ENCODE measurements at places on chromosomes 5 and 9.

DNA sequence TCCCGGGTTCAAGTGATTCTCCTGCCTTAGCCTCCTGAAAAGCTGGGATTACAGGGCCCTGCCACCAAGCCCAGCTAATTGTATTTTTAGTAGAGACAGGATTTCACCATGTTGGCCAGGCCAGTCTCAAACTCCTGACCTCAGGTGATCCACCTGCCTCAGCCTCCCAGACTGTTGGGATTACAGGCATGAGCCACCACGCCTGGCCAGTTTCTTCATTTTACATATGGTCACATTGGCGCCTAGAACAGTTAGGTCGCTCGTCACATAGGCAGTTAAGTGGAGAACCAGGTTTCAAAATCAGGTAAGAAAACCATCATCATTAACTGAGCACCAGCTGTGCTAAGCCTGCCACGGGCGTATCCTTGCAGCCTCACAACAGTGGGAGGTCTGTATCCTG lies 36.1 kb downstream of the OLFML2A start:
- DNase-seq, result no peak

GRCh38 chr5:173714551-173715428 lies 98.3 kb upstream of the BOD1 start:
- DNase-seq, result no peak

DNA sequence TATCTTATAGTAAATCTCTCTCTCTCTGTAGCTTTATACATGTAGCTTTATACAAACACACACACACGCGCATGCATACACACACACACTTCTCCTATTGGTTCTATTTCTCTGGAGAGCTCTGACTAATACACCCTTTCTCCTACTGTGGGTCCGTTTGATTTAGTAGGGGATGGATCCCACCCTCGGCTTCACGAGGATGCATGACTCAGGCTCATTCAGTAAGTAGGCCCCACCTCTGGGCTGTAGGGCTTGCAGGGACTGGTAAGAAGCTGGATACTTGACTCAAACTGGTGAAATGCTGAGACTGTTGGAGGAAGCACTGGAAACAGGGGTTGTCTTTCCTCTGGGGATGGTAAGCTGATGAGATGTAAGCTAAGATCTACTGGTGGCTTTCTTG lies 98.7 kb downstream of the SLC24A2 start:
- DNase-seq, result no peak

DNA sequence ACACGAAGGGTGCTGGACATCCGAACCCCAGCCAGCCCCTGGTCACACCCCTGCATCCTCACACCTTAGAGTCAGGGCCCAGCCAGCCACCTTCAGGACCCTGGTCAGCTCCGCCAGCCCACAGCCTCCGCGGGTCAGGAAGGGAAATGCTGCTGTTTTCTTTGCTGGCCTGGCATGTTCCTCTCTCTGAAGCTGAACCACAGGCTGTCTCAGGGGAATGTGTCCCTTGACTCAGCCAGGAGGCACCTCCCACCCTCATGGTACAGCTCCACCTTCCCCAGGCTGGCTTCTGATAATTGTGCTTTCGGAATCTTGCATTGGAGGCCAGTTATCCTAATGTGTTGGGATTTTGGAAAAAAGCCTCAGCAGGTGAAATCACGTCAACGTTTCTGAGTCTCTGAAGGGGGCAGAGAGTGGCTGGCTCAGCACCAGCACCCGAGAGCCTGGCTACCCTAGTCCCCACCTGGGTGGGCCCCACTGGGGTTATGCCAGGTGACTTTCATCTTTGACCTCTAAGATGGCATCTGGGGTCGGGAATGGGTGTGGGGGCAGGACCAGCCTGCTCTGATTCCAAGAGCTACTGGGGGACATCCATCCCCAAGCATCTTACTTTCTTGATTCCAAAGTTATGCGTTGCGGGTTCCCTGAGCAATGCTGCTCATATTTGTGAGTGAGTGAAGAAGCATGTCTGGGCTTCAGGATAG lies 9.8 kb upstream of the OLFM1 start:
- no peak for DNase-seq

DNA sequence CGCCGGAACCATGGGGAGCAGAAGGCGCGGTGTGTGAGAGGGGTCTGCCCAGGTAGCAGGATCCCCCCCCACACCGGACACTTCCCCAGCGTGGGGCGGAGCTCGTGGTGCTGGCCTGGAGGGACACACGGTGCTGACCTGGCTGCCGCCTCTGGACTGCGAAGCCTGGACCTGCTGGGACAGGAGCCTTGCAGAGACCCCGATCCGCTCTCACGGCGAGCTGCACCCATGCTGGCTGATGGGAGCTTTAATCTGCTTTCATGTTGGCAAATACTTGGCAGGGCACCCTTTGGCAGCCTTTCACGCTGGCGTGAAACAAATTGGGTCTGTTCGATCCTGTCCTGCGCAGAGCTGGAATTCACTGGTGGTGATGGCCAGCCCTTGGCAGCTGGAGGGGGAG lies 7.4 kb downstream of the NKD2 start:
- no peak for DNase-seq

- DNase-seq, result no peak
Observed at GRCh38 chr5:78626009-78626571, 22.5 kb downstream of the LHFPL2 start.

DNA sequence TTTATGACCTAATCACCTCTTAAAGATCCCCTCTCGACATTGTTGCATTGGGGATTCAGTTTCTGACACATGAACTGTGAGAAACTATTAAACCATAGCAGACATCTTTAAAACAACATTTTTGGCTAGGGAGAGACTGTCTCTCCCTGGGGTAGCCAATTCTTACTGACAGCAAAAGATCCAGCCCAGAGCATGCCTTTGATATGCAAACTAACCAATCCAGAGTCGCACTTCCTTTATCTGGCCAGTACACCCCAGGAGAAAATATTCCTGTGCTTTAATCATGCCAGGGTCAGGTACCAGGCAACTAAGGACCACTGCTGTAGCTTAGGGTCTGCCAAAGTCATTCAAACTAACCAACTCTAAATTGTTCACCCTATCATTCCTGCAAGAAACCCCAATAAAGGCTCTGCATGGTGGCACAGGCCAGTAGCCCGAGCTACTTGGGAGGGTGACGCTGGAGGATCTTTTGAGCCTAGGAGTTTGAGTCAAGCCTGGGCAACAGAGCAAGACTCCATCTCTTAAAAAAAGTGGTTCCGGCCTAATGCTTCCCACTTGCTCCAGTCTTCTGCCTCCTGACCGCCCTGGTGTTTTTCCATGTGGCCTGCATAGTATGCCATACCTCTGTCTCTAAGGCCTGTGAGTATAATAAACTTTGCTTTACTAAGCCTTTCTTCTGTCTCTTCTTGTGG lies 62.3 kb upstream of the DAPK1 start:
- DNase-seq, result no peak

GRCh38 chr9:134939836-134940235 lies 22.1 kb upstream of the FCN1 start:
- no peak for DNase-seq

Data from LNCaP clone FGC (cell line).